ENCODE measurements at places on chromosomes 4 and X.

- no peak for DNase-seq
Measured at GRCh38 chr4:156581282-156582063, 390.1 kb downstream of the PDGFC start.

GRCh38 chr4:39046249-39046648 lies 14.0 kb upstream of the TMEM156 start:
- no peak for DNase-seq

DNA sequence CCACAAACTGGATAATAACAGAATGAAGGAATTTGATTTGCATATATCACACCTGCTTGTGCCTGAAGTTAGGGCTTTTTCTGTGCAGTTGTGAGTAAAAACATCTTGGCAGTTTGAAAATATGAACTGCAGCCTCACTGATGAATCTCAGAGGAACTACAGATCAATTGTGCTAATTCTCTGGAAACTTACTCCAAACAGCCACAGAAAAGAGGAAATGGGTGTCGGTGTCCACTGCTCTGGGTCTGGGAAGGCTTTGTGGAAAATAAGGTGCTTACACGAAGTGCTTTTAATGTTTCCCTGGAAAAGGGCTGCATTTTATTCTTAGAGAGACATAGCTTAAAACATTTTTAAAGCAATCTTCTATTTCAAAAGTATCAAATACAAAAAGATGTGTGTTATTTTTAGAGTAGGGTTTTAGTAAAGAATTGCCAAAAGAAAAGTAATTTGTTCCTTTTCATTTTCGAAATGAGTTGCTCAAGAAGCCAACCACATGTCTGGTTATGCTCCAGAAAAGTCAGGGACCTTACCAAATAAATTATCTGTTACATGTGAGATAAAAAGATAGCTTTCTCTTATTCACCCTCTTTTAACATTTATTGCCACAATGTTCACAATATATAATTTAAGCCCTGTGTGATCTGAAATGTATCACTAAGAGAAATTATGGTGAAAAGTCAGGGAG lies 240.1 kb downstream of the FRAS1 start:
- no peak for DNase-seq

- no peak for DNase-seq
Measured at GRCh38 chrX:123322536-123322935, 138.5 kb downstream of the GRIA3 start.

DNA sequence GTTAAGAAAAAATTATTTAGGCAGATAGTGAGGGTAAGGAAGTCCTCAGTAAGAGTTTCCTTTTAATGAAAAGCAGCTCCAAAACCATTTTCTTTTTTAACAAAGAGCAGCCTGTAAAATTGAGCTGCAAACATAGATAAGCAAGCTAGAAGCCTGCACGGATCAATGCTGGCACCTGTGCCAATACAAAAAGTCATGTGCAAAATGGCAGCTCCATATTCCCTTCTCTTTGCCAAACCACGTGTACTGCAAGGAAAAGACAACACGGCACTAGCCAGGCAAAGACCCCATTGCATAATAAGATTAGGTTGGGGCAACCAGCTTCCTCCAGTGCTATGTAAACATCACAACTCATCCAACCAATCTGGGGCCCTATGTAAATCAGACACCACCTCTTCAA lies 268.4 kb upstream of the INTU start:
- no peak for DNase-seq

GRCh38 chrX:33970028-33970967 lies 161.8 kb downstream of the FAM47A start:
- DNase-seq = no peak

DNA sequence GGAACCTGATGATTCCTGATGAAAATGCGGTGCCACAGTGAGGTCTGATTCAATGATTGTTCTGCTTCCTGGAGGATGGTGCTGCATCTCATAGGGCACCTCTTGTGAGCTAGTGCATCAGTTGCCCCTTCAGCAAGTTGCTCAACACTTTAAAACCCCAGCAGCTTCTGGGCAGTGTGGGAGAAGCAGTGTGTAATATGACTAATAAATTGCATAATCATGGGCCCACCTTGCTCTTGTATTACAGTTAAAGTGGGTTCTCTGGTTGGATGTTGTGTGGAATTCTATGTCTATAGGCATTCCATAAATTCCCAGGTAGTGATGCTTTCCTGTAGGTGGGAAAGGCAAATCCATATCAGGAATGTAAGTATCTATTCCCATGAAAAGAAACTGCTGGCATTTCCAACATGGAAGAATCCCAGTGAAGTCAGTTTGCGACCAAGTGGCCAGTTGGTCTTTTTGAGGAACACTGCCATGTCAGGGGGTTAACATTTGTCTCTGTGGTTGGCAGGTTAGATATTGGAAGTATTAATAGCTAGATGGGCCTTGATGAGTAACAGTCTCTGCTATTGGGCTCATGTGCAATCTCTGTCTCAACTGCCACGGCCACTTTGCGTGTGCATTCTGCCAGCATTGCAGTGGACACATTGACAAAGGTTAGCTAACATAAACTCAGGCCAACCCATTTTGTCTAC lies 121.1 kb upstream of the OTUD4 start:
- no peak for DNase-seq

DNA sequence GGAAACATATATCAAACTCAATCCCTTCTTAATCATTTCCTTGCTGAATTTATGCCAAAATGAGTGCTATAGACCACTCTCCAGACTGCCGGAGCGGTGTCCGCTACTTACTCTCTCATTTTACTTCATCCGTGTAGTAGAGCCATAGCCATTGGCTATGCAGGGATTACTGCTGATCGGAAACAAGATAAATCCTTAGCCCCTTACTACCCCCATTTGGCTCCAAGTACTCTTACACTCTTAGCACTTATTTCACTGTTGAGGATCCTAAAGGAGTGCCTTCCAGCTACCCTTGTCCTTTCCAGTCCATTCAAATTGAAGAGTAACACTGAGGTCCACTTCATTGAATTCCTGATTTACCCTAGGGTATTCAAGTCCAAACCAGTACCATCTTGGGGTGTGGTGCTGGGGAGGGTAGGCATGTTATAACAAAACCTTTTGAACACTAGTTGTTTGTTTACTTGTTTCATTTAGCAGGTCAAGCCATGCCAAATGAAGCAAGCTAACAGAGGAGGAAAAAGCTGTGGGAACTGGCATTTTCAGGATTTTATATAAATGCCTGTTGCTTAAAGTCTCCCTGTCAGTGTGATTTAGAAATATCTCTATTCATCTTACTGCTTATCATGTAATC lies 715.1 kb downstream of the FSTL5 start:
- DNase-seq = no peak

DNA sequence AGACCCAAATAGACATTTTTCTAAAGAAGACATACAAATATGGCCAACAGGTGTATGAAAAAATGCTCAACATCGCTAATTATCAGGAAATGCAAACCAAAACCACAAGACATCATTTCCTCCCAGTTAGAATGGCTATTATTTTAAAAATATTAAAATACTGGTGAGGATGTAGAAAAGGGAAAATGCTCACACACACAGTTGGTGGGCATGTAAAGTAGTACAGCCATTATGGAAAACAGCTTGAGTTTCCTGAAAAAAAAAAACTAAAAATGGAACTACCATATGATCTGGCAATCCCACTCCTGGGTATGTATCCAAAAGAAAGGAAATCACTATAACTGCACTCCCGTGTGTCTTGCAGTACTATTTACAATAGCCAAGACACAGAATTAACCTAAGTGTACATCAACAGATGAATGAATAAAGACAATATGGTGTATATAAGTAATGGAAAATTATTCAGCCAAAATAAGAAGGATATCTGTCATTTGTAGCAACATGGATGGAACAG lies 128.9 kb upstream of the DKK2 start:
- no peak for DNase-seq

GRCh38 chrX:48468247-48468671 lies 1.8 kb downstream of the SLC38A5 start:
- DNase-seq = no peak

DNA sequence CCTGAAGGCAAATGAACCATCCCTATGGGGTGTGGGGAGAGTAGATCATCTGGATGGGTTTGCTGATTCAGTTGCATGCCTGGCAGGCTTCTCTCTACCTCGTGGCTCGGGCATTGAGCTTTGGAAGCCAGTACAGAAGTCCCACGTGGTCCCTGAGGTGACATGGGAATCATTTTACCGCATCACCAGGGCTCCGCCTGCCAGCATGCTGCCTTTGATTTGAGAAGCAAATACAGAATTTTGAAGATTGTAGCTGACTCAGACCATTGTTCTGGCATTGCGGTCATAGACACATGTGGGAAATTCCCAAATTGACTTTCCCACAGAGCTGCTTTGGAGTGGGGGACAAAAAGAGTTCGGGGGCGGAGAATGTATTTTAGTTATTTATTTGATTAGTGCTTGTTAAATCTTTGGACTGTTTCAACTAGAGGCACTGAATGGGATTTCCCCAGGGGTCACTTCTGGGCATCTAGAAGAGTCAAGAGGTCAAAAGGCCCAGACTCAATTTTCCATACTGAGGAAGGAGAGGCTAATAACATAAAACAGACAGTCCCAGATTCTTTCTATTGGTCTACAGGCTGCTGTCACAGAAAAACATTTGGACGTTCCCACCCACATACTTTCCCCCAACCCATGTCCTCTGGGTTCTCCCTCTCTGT lies 79.3 kb downstream of the NHSL2 start:
- DNase-seq = no peak

GRCh38 chrX:122421434-122422121 lies 762.5 kb upstream of the GRIA3 start:
- no peak for DNase-seq

- DNase-seq = no peak
Measured at GRCh38 chr4:184382189-184382846, 92.0 kb downstream of the IRF2 start.

DNA sequence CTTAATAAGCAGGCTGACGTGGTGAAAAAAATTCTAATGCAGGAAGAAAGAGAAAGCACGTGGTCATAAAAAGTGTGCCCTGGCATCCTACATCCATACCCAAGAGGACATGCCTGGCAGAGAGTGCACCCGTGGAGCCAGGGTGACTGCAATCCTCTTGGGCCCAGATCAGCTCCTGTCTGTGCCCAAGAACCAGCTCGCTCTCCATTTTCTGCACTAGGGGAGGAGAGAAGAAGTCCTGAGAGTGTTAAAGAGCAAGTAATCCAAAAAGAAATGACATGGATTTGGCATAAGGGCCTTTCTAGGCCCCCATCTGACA lies 483.1 kb downstream of the BCOR start:
- no peak for DNase-seq

GRCh38 chrX:47804315-47804714 lies 32.4 kb upstream of the ZNF81 start:
- DNase-seq = no peak

- no peak for DNase-seq
Measured at GRCh38 chr4:104352211-104352610, 142.5 kb downstream of the CXXC4 start.

- no peak for DNase-seq
Measured at GRCh38 chr4:185742766-185743165, 69.2 kb downstream of the SORBS2 start.

DNA sequence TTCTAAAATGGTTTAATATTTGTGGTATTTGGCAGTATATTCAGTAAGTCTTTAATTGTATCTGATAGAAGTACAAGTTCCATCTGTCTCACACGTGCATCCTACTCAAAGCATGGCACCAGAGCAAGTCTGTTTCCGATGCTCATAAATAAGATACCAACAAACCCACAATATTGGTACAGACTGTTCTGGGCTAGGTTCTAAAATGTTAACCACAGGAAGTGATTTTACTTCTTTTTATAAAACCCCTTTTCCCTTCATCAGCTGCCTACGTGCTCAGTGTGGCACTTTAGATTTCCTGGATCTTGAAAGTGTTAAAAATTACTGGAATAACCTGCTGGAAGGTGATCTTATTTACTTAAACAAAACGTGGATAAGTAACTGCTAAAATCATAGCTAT lies 165.1 kb downstream of the CFAP299 start:
- DNase-seq = no peak

DNA sequence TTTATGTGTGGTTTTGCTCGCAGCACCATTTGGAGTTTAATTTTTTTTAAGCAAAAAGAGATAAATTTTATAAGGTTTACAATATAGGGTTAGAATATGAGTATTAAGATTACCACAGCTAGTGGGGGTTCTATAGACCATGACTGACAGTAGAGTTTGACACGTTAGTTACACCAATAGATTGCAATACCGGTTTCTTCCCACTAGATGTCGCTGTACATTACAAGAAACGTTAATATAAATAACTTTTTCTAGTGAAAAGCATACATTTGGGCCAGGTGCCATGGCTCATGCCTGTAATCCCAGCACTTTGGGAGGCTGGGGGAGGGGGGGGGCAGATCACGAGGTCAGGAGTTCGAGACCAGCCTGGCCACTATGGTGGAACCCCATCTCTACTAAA lies 433.6 kb downstream of the MAGEB5 start:
- no peak for DNase-seq

GRCh38 chrX:114591121-114591520 lies 7.2 kb downstream of the HTR2C start:
- DNase-seq = no peak

DNA sequence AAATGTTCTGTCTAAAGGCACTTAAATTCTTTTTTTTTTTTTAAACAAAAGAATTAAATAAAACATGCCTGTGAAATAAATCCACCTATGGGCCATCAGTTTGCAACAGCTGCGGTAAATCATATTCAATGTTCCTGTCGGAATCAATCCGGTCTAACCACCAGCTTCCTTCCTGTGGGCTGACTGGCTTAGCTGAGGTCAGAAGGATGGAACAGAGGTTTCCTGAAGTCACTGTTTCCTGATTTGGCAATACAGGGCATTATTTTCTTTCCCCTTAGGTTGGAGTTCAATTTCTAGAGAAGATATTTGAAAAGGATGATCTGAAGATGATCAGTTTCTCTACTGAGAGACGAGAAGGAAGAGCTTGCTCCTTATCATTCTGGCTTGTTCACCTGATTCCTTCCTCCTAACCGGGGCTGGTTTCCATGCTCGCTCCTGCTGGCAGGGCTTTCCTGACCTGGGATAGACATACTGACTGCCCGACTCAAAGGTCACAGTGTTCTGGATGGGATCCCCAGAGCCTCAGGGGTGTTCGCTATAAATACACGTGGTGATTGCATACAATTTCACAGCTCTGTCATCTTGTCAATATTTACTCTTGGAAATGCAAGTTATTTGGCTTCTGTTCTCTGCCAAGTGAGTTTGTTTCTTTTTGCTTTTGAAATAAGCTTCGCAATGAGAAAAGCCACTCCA lies 21.7 kb downstream of the PDLIM3 start:
- DNase-seq = no peak

DNA sequence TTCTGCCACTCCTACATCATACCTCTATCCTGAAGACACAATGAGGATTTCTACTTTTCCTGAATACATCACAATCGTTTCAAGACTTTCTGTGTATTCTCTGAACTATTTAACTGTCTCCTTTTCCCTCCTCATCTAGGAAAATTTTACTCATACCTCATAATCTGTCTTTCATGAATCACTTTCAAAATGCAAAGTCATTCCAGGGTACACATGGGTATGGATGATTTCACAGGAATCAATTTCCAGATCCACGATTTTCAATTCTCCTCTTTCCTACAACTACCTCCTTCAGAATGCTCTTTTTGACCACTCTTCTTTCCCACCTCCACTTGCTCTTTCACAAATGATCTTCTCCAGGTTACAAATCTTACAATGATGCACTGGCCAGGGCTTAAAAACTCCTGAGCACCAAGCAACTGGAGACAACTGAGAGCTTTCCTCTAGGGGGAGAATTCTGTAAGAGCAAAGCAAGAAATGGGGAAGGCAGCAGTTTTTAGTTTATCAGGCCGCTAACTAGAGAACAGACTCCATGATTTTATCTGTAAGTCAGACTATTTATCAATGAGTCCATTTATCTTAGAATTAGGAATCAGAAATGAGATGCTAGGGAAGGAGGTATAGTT lies 116.4 kb downstream of the PPP3CA start:
- DNase-seq = no peak
